M059J (cell line): ENCODE measurements at places on chromosomes 6 and 20.

DNA sequence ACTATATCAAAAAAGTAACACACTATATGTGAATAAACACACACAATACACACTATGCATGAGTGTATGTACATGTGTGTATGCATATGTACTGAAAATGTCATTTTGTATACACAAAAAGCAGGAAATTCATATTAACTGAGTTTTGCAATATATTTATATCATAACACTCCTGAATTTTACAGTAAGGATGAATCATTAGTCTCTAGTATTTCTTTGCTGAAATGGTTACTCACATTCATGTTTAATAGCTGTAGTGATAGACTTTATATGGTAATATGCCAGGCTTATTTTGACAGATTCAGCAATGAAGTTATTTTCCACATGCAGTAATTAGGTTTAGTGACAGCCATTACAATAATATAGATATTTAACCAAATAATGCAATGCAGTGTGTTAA lies 1216.2 kb upstream of the CITED2 start:
- DNase-seq, result peak; percentile 58

DNA sequence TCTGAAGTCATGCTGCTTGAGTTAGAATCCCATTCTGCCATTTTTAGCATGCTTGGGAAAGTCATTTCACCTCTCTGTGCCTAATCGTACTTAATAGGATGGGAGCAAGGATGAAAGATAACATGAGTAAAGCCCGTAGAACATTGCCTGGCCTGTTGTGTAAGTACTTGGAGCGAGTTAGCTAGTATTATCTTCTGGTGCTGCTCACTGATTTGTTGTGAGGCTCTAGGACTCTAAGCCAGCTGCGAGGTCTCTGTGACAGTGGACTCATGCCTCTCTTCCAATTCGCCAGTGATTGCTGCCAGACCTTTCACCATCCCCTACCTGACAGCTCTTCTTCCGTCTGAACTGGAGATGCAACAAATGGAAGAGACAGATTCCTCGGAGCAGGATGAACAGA lies 17.8 kb downstream of the TAF8 start:
- DNase-seq, result no peak

- no peak for DNase-seq
Observed at GRCh38 chr6:67451874-67452273, 1183.2 kb upstream of the ADGRB3 start.

DNA sequence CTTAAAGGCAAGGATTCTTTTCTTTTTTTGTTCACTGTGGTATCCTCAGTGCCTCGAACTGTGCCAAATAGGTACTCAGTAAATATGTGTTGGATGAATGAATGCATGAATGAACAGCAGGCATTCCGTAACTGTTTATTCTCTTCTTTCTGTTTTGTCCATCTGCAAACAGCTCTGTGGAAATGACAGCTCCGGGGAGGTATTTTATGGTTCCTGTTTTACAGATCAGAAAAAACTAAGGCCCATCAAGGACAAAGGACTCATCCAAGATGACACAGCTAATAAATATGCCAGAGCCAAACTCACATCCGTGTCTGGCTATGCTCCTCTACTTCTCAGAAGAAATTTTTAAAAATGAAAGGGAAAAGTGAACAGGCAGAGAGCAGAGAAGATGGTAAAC lies 21.0 kb downstream of the JPH2 start:
- DNase-seq, result peak; percentile 99

DNA sequence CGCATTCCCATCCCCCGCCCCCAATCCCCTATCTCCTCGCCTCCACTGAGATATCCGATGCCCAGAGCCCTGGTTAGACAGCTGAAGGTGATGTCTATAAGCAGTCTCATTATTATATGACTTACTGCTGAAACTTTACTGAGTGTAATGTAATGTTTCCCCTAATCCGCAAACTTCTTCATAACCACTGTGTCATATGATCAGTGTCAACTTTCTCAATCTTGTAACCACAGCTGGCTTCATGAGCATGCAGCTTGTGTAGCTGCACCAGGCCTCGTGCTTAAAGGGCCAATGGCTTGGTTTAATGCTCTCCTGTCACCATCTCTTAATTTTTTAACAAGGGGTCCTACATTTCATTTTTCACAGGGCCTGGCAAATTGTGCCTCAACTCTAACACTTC lies 8.1 kb downstream of the ASIP start:
- DNase-seq, result peak; percentile 54

GRCh38 chr6:35562060-35562459 lies 49.4 kb upstream of the TULP1 start:
- peak; percentile 26 for DNase-seq

DNA sequence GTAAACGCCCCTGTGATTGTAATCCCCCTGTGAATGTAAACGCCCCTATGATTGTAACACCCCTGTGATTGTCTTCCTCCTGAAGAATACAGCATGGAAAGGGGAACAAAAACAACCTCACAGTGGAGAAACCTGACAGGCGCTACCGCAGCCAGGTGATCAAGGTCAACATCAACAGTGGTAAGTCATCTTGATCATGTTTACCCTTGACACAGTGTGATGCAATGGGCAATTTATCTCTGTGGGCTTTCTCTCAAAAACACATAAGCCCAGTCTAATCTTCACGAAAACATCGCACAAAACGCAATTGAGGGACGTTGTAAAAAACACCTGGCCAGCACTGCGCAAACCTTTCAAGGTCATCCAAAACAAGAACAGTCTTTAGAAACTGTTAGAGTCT lies 277.2 kb downstream of the PRKN start:
- DNase-seq, result no peak
